KBM-7 (cell line): ENCODE measurements at places on chromosomes 2 and 18.

GRCh38 chr2:79876430-79876829 is 363.6 kb downstream of the CTNNA2 start:
- peak; percentile 35 for DNase-seq

DNA sequence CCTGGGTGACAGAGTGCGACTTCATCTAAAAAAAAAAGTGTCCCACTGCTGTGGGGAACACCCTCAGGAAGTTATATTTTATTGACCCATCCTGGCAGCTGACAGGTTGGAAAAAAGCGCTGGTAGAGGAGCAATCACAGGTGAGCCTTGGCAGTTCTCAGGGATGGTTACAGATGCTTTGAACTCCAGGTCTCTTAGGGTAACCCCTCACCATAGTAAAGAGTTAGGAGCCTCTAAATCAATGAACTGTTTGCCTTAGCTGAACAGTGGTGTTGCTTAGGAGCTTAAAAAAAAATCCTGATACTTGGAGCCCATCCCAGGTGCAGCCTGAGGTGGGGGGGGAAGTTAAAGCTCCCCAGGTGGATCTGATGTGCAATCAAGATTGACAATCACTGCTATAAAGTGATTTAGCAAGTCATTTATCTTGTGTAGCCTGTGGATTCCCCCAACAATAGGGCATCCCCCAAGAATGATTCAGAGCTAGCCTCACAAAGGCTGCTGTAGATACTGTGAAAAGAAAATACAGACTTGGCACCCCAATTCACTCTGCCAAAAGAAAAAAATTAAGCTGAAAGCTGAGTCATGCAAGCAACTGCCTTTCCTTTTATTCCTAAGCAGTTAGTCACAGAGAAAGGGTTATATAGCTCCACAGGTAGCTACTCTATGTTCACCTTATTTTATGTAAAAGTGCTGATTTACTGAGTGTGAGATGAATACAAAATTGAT is 14.8 kb downstream of the SLC16A14 start:
- DNase-seq = no peak

DNA sequence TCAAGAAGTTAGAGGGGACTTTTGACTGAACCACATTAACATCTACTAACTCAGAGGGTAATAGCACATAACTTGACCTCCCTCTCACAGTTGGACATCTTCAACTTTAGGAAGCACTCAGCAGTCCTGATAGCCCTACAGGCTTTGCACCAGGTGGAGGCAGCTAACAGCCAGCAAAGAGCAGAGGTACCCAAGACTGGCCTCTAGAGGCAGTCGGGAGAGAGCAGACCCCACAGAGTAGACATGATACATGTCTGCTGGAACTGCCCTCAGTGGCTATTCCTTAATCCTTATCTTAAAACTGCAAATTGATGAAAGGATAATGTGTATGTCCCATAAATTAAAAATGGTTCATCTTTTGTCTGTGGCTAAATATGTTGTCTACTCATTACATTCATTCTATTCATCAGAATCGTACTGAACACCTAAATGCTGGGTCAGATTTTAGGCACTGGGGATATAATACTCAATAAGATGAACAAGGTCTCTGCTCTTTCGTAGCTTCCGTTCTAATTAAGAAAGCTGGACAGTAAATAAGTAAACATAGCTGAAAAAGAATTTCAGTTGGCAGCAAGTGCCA is 49.8 kb downstream of the CAB39 start:
- peak; percentile 56 for DNase-seq

GRCh38 chr2:43507137-43507536 is 88.7 kb downstream of the THADA start:
- DNase-seq = no peak

DNA sequence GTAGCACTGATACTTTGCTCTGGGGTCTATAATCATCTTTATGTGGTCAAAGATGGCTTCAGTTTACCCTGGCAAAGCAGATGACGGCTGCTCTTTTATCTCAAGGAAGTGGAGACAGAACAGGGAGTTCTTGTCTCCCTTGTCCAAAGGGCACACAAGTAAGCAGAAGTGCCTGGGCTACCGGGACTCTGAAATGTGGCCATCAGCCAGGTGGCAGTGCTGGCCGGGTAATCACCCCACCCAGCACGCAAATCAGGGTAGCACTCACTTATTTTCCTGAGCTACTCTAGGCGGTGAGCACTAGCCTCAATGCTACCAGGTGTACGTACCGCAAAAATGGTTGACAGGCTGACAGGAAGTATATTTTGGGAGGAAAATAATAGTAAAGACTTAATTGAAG is 119.7 kb upstream of the ETAA1 start:
- peak; percentile 2 for DNase-seq

- DNase-seq = no peak
These were observed 1367.4 kb upstream of the ACVR2A start for GRCh38 chr2:146477383-146477782.
